ENCODE measurements at places on chromosomes 13 and 19. TPM values are rescaled to one million over a fixed set of nuclear protein-coding genes. Genes with fewer than 3 reads are reported as not detected.

The MYH14 gene
- 0.19 TPM for total RNA-seq

The ZNF888 gene
- total RNA-seq = 2.8 TPM

The FLT1 gene
- 2.0 TPM for total RNA-seq

The EDNRB gene
- 43.8 TPM for total RNA-seq

The ZNF699 gene
- total RNA-seq = 9.8 TPM

The BEST2 gene
- not detected for total RNA-seq

The PNMA8A gene
- total RNA-seq = 5.6 TPM

The PODNL1 gene
- 5.7 TPM for total RNA-seq

The DNAJC15 gene
- 11.7 TPM for total RNA-seq

The SIGLEC7 gene
- not detected for total RNA-seq

The DMKN gene
- 10.6 TPM for total RNA-seq

The STOML3 gene
- not detected for total RNA-seq

The DIRAS1 gene
- 2.0 TPM for total RNA-seq

The FAM83E gene
- not detected for total RNA-seq

The ATP1A3 gene
- total RNA-seq = 0.05 TPM

The PROZ gene
- total RNA-seq = not detected

The ZNF100 gene
- total RNA-seq = 2.4 TPM

The FXYD3 gene
- not detected for total RNA-seq

The TMEM150B gene
- not detected for total RNA-seq

The CADM4 gene
- total RNA-seq = 1.2 TPM

The FAM216B gene
- total RNA-seq = not detected

The ZNF546 gene
- 9.4 TPM for total RNA-seq

The ERICH6B gene
- total RNA-seq = not detected
